ENCODE measurements at places on chromosomes 16 and 17.

- no peak for DNase-seq
Measured at GRCh38 chr17:43745541-43745940, 13.1 kb downstream of the SOST start.

DNA sequence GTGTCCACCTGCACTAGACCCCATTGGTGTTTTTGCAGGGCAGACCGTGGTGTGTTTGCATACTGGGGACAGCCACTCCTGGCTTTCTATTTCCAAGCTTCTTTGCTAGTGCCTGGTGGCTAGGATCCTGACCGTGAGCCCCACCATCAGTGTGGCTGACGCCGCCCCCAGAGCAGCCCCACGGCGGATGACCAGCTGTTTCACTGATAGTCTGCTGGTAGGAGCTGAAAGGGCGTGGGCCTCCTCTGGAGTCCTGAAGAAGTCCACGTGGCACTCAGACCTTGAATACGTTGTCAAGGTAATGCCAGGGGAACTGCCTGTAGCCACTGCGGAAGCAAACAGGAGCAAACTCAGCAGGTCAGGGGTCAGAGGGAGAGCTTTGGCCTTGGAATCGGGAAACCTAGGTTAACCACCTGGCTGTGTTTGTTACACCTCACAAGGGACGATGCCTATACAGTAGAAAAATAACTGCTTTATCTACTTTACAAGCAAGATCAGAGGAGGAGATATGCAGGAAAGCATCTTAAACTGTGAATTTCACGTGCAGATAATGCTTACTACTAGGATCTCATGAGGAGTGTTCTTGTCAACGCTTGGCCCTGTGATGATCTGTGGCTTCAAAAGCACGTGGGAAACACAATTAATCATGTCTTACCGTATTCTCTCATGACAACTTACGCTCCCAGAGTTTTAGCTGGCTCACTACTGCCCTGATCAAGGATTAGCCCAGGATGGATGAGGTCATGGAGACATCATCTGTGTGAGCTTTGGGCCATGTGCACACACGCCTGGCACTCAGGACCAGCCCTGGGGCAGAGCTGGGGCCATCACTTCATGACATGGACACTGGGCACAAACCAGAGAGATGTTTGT, 30.3 kb downstream of the ALDH3A2 start:
- no peak for DNase-seq

- DNase-seq, result no peak
Measured at GRCh38 chr16:57572978-57573728, 30.7 kb downstream of the ADGRG5 start.

DNA sequence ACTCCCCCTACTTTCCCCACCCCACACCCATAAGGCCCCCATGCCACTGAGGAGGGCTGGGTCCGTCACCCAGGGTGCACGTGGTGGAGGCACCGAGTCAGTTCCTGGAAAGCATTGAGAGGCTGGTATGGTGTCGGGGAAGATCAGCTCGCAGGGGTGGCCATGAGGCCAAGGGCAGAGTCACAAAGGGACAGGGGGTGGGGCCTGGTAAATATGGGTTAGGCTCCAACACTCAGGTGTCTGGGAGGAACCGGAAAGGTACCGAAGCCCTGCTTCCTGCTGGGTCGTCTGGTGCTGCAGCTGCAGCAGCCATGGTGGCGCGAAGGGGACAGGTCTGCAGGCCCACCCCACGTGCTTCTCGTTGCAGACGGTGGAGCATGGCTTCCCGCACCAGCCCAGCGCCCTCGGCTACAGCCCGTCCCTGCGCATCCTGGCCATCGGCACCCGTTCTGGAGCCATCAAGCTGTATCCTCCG, 30.2 kb downstream of the LLGL2 start:
- no peak for DNase-seq

- DNase-seq, result peak; percentile 89
Measured at GRCh38 chr17:42798383-42799380, at the start of the genes CNTD1 and COA3. Gene CNTD1, plus strand, starts transcription at chr17:42798861. Its CDS starts 207 bp downstream, at chr17:42799068. Gene COA3, minus strand, starts transcription at chr17:42798704. Its CDS starts 23 bp downstream, at chr17:42798681.

DNA sequence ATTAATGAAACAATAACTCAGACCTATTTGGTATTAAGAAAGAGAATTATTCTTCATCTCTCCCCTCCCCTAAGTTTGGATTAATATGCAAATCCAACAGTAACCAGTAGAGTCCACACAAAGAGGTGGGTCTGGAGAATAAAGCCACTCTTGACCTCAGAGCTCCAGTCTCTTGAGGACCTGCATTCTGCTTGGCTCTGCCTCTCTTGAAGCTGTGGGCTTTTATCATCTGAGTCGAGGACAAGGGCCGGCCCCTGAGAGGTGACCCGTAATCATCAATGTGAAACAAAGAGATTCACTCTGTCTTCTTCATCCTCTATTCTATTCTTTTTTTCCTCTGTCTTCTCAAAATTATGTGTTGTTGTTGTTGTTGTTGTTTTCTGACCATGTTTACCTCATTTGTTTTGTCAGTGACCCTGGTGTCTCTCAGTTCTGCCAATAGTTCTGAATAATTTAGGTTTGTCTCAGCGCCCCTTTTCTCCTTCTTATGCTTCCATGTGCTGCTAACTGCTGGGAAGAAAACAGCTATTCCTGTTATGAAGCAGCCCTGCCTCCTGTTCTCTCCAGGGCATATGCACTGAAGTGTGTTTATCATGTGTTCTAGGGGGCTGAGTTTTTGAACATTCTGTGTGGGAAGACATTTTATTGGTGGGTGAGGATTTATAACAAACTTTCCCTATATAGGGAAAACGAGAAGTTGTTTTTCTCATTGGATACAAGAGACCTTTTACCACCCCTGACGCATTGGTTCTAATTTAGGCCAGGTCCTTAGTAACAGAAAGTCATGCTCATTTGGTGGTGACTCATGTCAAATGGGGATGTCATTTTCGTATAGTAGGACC, 135.8 kb downstream of the TRIM37 start:
- DNase-seq, result no peak

DNA sequence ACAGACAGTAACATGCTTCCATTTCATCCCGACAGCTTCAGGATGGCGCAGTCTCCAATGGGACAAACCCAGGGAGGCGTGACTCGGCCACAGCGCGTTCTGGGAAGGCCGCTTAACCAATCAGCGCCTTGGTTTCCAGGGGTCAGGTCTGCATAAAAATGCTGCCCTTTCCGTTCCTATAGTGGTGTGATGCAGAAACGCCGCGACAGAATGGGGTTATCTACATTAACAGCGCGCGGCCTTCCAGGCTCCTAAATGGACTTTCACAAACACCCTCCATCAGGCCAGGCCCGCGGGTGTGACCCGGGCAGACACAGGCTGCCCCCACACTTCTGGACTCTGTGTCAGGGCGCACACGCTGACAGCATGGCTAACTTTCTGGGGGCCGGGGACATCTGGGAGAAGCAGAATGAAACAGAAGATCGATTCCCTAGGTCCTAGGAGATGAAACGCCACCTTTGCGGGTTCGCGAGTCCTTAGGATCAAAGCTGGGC, 792 bp downstream of the TMEM231 start:
- DNase-seq, result peak; percentile 52

DNA sequence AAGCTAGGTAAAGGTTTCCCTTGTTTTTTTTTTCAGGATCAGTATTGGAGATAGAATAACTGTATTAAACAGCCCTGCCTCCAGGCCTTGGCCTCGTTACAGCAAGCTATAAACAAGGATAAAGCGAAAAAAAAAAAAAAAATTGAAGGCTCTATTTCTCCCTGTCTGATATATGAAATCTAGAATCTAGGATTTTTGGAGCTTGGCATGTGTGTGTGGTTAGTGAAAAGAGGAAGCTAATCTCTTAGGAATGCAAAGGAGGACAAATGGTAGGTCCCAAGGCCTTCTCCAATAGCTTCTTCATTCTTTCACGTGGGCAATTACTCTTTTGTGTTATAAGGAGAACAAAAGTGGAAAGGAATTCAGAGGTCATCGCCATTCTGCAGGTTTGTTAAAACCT, 470.3 kb downstream of the TMEM114 start:
- no peak for DNase-seq

- DNase-seq, result peak; percentile 66
Measured at GRCh38 chr17:38464251-38464722, 36.0 kb downstream of the ARHGAP23 start.

Data from ovary (tissue), 10 donors.